Activated T-helper 1 cell treated with anti-CD3 and anti-CD28 coated beads, Interleukin-2, amount 50 U/mL, for 16 hours (primary cell): ENCODE measurements at places on chromosomes 3 and 15.
A peak's percentile ranks its signal among the peaks of the same experiment; 100 is the strongest.

DNA sequence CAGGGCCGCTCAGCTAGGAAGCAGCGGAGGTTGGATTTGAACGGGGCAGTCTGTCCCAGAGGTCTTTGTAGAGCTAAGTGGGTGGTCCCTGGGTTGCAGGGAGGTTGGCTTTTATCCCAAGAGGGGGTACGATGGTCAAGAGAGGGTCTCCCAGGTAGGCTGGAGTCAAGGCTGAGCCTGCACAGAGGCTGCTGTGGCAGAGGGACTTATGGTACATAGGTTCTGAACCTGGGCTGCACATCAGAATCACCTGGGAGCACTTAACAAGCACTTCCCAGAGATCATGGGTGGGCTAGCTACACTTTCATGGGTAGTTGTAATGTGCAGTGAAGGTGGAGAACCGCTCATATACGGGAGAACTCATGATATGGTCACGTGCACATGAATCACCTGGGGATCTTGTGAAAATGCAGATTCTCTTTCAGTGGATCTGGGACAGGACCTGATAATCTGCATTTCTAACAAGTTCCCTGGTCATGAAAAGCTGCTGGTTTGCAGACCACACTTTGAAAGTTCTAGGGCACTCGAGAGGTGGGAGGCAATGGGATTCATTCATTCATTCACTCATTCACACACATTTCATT lies 2.9 kb upstream of the RASGRF1 start:
- DNase-seq, result no peak

DNA sequence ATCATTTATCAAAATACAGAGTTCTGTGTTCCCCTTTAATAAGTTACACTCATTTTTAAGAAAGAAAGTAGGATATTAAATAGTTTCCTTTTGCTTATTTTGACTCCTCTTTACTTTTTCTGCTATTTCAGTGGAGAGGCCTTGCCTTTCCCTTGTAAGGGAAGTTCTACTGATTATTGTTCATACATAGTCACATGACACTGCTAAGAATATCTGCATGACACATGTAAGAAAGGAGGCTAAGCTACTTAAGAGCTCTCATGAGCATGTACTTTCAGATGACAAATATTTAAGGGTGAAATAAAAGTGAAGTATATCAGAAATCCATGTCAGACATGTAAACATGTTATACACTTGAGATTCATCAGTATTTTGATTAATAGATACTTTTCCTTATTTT lies 39.0 kb downstream of the MYRIP start:
- no peak for DNase-seq

DNA sequence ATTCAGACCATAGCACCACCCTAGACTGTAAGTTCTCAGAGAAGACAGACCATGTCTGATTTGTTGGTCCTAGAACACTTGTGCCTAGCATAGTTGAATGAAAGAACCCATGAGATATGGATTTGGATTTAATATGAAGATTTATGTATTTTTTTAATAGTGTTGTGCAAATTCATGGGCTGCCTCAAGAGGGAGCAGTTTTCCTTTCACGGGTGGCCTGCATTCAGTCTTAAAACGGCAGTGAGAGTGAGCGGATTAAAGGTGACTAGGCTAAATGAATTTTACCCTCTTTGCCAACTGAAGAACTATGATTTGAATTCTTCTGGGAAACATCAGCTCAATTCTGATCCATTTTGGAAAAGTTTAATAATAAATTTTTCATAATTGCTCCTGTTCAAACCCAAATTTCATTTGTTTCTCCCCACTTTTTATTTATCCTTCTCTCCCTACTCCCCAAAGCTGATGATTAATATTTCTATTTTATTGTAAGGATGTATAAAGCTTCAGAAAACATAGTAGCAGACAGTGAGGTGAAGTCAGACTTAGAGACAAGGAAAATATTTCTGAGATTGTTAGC lies 67.3 kb downstream of the MORC1 start:
- no peak for DNase-seq

DNA sequence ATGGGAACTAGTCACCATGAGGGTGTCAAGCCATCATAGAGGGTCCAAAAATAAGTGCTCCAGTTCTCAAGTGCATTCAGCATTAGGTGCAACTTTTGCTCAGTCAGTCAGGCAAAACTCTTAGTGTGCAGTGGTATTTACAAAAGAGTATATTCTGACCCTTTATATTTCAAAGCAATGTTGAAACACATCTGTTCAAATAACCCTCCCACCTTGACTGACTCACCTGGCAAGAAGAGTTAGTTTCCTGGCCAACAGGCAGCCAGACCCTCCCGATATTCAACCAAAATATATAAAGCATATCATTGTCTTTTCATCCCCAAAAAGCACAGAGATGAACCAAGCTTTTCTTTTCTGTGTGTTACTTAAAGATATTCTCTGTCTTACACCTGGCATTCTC lies 7.6 kb upstream of the COL8A1 start:
- DNase-seq, result no peak

DNA sequence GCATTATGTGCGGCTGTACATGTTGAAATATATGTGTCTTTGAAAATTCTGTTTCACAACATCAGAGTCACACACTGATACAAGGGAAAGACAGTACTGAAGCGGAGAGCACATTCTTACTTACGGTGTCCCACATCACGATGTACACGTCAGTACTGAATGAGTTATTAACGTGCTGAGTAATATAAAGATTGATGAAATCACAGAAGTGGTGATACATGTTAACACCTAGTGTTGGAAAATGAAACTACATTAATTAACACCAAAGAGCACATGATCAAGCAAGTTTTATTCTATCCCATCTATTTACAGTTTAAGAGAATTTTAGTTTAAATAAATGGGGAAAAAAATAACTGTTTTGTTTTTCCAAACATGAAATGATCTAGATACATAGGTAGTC lies 15.6 kb downstream of the EOGT start:
- no peak for DNase-seq

- DNase-seq, result no peak
Measured at GRCh38 chr3:197001972-197002700, 27.5 kb downstream of the MELTF start.

- DNase-seq, result peak; percentile 6
Measured at GRCh38 chr3:119352034-119352609, 57.9 kb downstream of the ARHGAP31 start.

- no peak for DNase-seq
Measured at GRCh38 chr3:108410531-108410984, 99.8 kb downstream of the MYH15 start.

DNA sequence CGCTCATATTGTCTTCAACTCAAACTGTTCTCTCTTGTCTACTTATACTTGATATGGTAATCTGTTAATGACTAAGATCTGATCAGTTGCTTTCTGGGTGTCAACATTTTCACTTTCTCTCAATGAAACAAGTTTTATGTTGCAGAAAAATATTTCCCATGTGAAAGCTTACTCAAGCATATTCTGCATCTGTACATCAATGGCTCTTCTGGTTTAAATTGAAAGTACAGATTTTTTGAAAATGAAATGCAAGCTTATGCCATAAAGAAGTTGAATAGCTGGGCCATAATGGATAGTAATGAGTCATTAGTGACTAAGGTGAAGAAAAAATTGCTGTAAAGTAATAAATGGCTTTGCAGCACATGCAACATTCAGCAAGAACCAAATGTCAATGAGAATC lies 140.7 kb downstream of the BCHE start:
- DNase-seq, result no peak

- no peak for DNase-seq
Measured at GRCh38 chr15:98994892-98995291, 12.7 kb downstream of the PGPEP1L start.

DNA sequence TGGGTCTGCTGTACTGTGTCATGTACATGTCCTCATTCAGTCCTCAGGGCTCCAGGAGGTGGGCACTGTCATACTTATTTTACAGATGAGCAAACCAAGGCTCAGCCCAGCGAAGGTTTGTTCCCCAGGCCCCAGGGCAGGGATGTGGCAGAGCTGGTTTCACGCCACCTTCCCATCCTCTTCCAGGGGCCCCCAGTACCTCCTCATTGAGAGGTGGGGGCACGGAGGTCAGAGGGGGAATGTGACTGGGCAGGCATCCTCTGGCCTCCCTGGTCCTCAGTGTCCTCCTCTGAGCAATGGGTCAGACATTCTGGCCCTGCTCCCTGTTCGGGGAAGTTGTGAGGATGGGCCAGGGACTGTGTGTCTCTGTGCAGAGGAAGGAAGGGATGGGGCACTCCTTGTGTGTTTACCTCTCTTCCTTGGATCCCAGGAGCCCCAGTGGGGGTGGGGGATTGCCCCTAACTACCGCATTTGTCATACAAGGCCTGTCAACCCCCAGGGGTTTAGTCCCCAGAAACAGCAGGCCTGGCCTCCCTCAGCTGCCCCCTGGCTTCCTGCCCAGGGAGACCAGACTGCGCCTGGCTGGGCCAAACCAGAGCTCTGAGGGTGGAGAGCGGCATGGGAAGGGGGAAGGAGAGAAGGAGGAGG lies 65.9 kb upstream of the LCTL start:
- DNase-seq, result no peak

DNA sequence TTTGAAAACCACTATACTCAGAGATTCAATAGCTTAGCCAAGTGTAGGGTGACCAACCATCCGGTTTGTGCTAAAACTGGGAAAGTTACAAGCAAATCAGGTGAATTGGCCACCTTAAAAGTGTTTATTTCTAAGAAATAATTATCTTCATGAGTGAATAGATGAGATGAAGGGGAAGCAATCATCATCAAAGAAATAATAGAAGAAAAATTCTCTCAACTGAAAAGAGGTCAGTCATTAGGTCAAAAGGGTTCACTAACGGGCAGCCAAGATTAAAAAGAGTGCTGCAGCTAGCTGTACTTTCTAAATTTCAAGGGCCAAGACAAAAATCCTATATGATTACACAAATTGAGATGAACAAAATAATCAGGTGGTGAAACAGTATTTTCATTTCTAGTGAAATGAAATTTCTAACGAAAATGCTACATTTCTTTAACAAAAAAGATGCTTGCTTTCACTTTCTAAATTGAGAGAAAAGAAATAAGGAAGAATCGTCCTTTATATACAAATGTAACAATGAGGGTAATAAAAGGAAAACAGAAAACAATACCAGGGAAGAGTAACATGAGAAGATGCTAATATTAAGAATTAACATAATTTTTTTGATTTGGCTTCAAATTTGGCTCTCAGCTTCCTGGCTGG lies 34.7 kb upstream of the TSC22D2 start:
- DNase-seq, result no peak

- DNase-seq, result no peak
Measured at GRCh38 chr3:150691414-150692040, 12.2 kb downstream of the ERICH6 start.

- DNase-seq, result no peak
Measured at GRCh38 chr15:82648257-82649103, 1.3 kb upstream of the CPEB1 start.
